ENCODE measurements at places on chromosomes 3 and 15. TPM values are rescaled to one million over a fixed set of nuclear protein-coding genes. Genes with fewer than 3 reads are reported as not detected.

DNA sequence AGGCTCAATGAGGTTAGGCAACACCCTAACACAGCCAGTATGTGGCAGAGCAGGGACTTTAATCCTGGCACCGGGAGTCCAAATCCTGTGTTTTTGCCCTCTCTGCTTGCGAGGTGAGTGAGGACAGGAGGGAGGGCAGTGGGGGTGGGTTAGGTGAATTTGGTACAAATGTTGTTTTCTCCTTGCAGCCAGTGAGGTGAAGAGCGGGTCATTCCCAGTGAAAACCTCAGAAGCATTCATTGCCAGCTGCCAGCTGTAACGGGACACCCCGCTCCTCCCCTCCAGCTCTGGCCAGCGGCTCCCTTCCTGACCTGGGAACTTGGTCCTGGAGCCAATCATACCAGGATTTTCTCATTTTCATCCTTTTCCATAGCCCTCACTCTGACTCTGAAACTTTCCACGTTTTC, 45.7 kb upstream of the RAB6B start:
- H3K27me3 ChIP-seq: no peaks in the 10 kb centered on the region
- H3K27ac ChIP-seq: no peak overlapping the region
- no peak overlapping the region for H3K4me3 ChIP-seq
- peak; percentile 80 for DNase-seq

DNA sequence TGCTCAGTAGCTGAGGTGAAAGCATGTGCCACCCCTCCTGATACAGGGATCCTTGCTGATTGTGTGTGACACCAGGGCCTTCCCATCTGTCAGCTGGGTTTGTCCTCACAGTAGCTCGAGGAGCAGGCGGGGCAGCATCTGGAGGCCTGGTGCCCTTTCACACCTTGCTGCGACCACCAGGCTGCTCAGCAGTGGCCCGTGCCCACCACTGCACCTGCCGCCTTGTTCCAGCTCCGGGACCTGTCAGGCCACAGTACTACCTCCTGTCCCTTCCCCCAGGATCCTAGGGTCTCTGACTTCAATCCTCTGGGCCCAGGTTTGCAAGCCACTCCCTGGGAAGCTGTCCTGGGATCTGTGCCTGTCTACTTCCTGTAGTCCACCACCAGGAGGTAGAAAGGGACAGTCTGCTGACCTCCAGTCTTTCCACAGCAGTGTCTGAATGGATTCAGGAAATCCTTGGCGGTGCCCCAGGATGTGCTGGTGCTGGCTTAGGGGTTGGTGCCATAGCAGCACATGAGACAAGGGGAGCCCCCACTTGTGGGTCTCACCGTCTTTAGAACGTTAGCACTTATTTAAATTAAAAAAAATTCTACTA, 27.5 kb downstream of the APBA2 start:
- H3K4me1 ChIP-seq: no peaks in the 10 kb centered on the region
- no peak for DNase-seq
- no peak overlapping the region for H3K4me3 ChIP-seq
- no peak overlapping the region for H3K27ac ChIP-seq
- H3K36me3 ChIP-seq: no peaks in the 10 kb centered on the region

DNA sequence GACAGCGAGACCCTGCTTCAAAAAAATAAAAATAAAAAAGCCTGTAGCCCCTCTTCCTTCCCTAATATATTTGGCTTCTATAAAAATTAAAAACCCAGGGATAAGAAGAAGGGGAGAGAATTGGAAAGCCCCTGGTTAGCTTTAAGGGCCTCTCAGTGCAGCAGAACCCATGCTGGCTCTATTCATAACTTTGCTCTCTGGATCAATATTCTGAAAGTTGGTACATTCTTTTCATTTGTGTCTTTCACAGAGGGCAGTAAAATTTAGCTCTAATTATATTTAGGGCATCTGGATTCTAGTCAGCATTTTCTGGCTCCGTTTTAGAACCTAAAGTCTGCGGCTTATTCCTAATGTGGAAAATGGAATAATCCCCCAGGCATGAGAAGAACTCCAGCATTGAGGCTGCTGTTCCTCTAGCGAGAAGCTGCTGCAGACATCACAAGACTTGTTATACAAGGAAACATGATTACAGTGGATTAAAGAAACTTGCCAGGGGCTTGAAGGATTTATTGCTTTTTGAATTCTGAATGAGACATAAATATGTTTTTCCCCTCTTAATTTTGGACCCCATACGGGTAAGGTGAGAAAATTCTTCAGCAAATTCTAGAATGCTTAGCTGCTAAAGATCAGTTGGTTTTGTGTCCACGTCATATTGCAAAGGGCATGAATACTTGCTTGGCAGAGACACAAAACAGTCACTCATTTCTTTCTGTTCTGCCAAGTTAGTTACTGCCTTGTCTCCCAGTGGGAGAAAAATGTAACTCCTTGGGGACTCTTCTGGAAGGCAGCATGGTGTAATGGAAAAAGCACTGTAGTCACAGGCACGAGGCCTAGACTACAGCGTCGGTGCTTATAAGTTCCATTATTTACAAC, 177.7 kb downstream of the VGLL4 start:
- peak overlapping the region; percentile 86 for H3K27ac ChIP-seq
- no peaks in the 10 kb centered on the region for H3K4me1 ChIP-seq
- DNase-seq: peak; percentile 57

GRCh38 chr15:22979238-22980188, 655 bp downstream of the CYFIP1 start:
- peak overlapping the region; percentile 94 for H3K4me3 ChIP-seq
- no peaks in the 10 kb centered on the region for H3K27me3 ChIP-seq
- H3K4me1 ChIP-seq: peaks cover 14% of the 10 kb centered on the region
- H3K36me3 ChIP-seq: no peaks in the 10 kb centered on the region
- H3K27ac ChIP-seq: peak overlapping the region; percentile 97

DNA sequence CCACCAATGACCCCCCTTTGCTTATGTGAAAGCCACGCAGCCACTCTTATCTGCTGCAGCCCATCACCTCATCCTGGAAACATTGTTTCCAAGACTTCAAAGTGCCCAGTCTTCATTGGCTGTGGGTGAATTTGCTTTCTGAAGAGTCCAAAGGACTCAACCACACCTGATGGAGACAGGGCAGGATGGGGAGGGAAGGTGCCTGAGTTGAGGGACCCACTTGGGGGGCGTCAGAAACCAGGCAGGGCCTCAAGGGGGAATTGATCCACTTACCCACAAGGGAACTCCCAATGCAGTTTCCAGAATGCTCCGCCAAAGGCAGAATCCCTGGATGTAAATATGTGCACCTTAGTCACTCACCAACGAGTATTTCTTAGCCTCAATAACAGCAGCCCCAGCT, 147.9 kb upstream of the ATP2B2 start:
- no peaks in the 10 kb centered on the region for H3K27me3 ChIP-seq
- no peak overlapping the region for H3K27ac ChIP-seq
- H3K4me3 ChIP-seq: no peak overlapping the region
- H3K4me1 ChIP-seq: no peaks in the 10 kb centered on the region
- H3K36me3 ChIP-seq: no peaks in the 10 kb centered on the region

DNA sequence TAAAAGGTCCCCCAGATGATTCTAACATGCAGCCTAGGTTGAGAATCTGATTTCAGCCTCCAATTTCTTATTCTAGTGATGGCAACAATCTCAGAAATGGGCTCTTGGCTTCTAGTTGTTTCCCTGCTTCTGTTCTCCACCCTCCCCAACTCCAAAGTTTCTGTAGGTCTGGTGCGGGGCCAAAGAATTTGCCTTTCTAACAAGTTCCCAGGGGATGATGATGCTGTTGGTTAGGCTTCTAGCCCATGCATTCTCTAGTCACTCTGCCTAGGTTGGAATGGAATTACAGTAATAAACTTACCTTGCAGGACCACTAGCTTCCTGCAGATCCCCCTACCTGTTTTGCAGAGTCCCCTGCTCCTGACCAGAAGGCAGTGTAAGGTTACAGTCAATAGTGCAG, 103.2 kb upstream of the PPP2R3A start:
- H3K4me1 ChIP-seq: peaks cover 2% of the 10 kb centered on the region
- no peak for DNase-seq
- no peaks in the 10 kb centered on the region for H3K36me3 ChIP-seq

DNA sequence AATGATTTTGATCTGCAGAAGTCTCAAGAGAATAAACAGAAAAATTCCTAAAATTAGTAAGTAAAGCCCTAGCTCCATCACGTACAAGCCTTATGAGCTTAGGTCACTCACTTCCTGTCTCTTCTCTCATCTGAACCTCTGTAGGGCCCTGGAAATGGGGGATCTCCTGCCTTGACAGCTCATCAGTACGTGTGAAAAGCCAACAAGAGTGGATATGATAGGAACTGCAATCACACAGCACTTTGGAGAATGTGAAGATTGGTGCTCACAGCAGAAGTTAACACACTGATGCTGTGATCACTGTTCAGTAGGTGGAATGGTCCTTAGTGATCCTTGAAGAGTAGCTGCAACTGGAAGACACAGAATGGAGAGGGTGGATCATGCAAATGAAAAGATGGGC, 27.8 kb upstream of the ALDH1L1 start:
- no peak for DNase-seq
- no peaks in the 10 kb centered on the region for H3K27me3 ChIP-seq
- peaks cover 4% of the 10 kb centered on the region for H3K4me1 ChIP-seq
- no peak overlapping the region for H3K4me3 ChIP-seq
- no peak overlapping the region for H3K27ac ChIP-seq
- H3K36me3 ChIP-seq: no peaks in the 10 kb centered on the region

DNA sequence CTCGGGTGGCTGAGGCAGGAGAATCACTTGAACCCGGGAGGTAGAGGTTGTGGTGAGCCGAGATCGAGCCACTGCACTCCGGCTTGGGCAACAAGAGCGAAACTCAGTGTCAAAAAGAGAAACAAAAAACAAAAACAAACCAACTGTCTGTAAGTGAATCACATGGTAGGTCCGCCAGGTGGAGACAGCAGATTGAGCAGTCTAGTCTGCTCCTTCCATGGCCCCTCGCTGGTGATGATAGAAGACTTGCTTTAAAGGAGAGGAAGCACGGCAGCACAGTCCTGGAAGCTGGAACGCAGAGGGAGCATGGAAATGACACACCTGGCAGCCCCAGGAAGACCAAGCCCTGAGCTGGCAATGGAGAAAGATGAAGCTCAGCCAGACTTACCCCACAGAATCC, 31.4 kb upstream of the MGLL start:
- no peak overlapping the region for H3K4me3 ChIP-seq
- no peak overlapping the region for H3K27ac ChIP-seq
- no peak for DNase-seq
- no peaks in the 10 kb centered on the region for H3K36me3 ChIP-seq
- peaks cover under 1% of the 10 kb centered on the region for H3K4me1 ChIP-seq
- no peaks in the 10 kb centered on the region for H3K27me3 ChIP-seq

GRCh38 chr15:82894971-82895520, 57.5 kb downstream of the HOMER2 start:
- H3K4me1 ChIP-seq: no peaks in the 10 kb centered on the region
- DNase-seq: no peak
- H3K27ac ChIP-seq: no peak overlapping the region
- no peaks in the 10 kb centered on the region for H3K27me3 ChIP-seq

- no peak for DNase-seq
- no peaks in the 10 kb centered on the region for H3K4me1 ChIP-seq
- H3K27me3 ChIP-seq: no peaks in the 10 kb centered on the region
- no peak overlapping the region for H3K27ac ChIP-seq
These were observed 239.6 kb upstream of the NR2E3 start for GRCh38 chr15:71570736-71571135.

DNA sequence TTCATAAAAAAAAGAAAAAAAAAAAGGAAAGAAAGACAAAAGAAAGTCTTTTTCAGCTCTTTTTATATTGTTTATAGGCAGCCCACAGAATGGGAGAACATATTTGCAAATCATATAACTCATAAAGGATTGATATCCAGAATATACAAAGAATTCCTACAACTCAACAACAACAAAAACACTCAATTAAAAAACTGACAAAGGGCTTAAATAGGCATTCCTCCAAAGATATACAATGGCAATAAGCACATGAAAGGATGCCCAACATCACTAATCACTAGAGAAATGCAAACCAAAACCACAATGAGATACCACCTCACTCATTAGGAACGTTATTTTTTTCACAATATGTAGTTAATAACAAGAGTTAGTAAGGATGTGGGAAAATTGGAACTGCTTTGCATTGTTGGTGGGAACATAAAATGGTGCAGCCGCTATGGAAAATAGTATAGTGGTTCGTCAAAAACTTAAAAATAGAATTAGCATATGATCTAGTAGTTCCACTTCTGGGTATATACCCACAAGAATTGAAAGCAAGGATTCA, 54.2 kb upstream of the CMTM8 start:
- no peak overlapping the region for H3K4me3 ChIP-seq
- peaks cover 3% of the 10 kb centered on the region for H3K4me1 ChIP-seq
- no peaks in the 10 kb centered on the region for H3K36me3 ChIP-seq
- H3K27ac ChIP-seq: no peak overlapping the region

DNA sequence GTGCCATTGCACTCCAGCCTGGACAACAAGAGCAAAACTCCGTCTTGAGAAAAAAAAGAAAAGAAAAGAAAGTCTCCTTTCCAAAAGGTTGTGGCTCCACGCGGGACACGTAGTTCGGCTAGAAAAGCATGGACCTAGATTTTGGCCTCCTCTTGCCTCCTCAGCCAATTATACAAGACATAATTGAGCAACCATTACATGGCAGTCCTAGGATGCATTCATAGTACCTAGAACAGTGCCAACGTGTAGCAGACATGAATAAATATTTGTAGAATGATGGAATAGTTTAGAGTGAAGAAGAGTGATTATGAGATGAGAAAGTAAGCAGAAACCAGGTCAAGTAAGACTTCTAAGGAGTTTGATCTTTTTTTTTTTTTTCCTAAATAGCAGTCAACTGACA, 112.5 kb downstream of the ZNF609 start:
- H3K27me3 ChIP-seq: no peaks in the 10 kb centered on the region
- no peaks in the 10 kb centered on the region for H3K36me3 ChIP-seq
- H3K27ac ChIP-seq: no peak overlapping the region
- no peak for DNase-seq

- no peak for DNase-seq
- H3K4me1 ChIP-seq: peaks cover 25% of the 10 kb centered on the region
- no peak overlapping the region for H3K4me3 ChIP-seq
These were observed 6.8 kb downstream of the SKOR1 start for GRCh38 chr15:67832031-67832551.

GRCh38 chr15:54917312-54917711, 279.4 kb downstream of the RSL24D1 start:
- no peaks in the 10 kb centered on the region for H3K36me3 ChIP-seq
- no peak for DNase-seq
- H3K27ac ChIP-seq: no peak overlapping the region
- no peaks in the 10 kb centered on the region for H3K27me3 ChIP-seq

GRCh38 chr3:172577987-172578570, 54.8 kb upstream of the TNFSF10 start:
- no peak overlapping the region for H3K4me3 ChIP-seq
- DNase-seq: no peak

GRCh38 chr15:58355382-58355971, 76.3 kb upstream of the LIPC start:
- H3K27ac ChIP-seq: no peak overlapping the region
- H3K36me3 ChIP-seq: no peaks in the 10 kb centered on the region
- no peak for DNase-seq
- no peak overlapping the region for H3K4me3 ChIP-seq
- H3K4me1 ChIP-seq: no peaks in the 10 kb centered on the region
- no peaks in the 10 kb centered on the region for H3K27me3 ChIP-seq

Gene SLTM
- total RNA-seq: 164 TPM

Gene HTR3E
- total RNA-seq: not detected

Gene ATP2B2
- not detected for total RNA-seq

Gene PTH1R
- 25.1 TPM for total RNA-seq

Gene ATP8B4
- 23.1 TPM for total RNA-seq

Gene SHF
- 15.9 TPM for total RNA-seq

Gene ROPN1B
- 0.34 TPM for total RNA-seq
